A549 treated with ZK216348 at 1 μM for 4 hours (cell line): ENCODE measurements at places on chromosomes 4 and X. TPM values are rescaled to one million over a fixed set of nuclear protein-coding genes. Genes with fewer than 3 reads are reported as not detected.

Gene CENPVL2
- total RNA-seq = not detected in 5 replicates

Gene FOXR2
- total RNA-seq = not detected in 5 replicates

Gene TMEM150C
- total RNA-seq = 0.53 to 1.2 TPM (median 1.0 TPM) in 5 replicates

Gene SPACA5
- total RNA-seq = not detected in 5 replicates

Gene SRP72
- 44.5 to 67.7 TPM (median 50.5 TPM) in 5 replicates for total RNA-seq

Gene ANKRD50
- 2.9 to 6.4 TPM (median 5.5 TPM) in 5 replicates for total RNA-seq

Gene CXCL5
- 24.7 to 56.4 TPM (median 37.1 TPM) in 5 replicates for total RNA-seq

Gene GPC3
- total RNA-seq = not detected in 5 replicates

Gene ADRA2C
- total RNA-seq = 5.9 to 15.9 TPM (median 11.4 TPM) in 5 replicates

Gene APOO
- total RNA-seq = 27.5 to 37.2 TPM (median 34.5 TPM) in 5 replicates

Gene PHOX2B
- total RNA-seq = not detected in 5 replicates

Gene DKK2
- total RNA-seq = not detected in 5 replicates

Gene TSPAN6
- 32.1 to 46.5 TPM (median 38.3 TPM) in 5 replicates for total RNA-seq

Gene RNF175
- not detected in 5 replicates for total RNA-seq

Gene USP17L20
- total RNA-seq = not detected in 5 replicates

Gene MAGEA1
- 0.09 to 0.28 TPM (median 0.18 TPM) in 4 of 5 replicates, not detected in the other for total RNA-seq
